ENCODE measurements at places on chromosomes 13 and 19.

DNA sequence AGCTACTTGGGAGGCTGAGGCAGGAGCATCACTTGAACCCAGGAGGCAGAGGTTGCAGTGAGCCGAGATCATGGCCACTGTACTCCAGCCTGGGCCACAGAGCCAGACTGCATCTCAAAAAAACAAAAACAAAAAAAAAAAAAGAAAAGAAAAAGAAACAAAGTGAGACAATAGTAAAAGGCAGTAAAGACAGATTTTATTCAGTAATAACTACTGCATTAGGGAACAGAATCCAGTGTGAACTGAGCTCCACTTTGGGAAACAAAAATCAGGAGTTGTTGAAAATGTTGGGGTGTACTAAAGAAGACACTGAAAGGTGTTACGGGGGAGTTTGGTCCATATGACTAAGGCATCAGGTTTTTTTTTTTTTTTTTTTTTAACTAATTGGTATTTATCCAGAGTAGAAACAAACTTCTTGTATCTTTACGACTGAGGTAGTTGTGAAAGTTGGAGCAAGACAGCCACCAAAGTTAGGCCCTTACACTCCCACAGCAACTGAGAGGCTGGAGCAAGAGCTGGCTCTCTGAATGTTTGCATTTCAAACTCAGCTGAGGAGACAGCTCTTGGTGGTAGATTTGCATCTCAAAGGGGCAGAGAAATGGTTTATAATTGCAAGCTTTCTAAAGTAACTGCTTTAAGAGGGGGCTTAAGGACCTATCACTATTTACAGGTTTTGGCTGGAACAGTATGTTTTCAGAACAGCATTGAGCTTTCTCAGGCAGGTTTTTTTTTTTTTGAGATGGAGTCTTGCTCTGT is 24.2 kb downstream of the ZNF607 start:
- no peak for DNase-seq

- DNase-seq, result no peak
Observed at GRCh38 chr19:2573916-2574315, 98.0 kb downstream of the GADD45B start.

DNA sequence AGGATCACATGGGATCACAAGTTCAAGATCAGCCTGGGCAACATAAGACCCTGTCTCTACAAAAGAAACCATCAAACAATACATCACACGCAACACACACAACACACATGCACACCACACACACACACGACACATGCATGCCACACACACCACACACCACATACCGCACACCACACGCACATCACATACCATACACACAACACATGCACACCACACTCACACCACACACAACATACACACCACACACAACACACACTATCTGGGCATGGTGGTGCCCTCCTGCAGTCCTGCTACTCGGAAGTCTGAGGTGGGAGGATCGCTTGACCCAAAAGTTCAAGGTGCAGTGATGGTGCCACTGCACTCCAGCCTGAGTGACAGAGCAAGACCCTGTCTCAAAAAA is 198.3 kb downstream of the USP12 start:
- no peak for DNase-seq

- DNase-seq, result no peak
Observed at GRCh38 chr13:49622174-49622946, 5.9 kb upstream of the ARL11 start.

GRCh38 chr13:96342286-96342685 is 252.4 kb downstream of the HS6ST3 start:
- no peak for DNase-seq

DNA sequence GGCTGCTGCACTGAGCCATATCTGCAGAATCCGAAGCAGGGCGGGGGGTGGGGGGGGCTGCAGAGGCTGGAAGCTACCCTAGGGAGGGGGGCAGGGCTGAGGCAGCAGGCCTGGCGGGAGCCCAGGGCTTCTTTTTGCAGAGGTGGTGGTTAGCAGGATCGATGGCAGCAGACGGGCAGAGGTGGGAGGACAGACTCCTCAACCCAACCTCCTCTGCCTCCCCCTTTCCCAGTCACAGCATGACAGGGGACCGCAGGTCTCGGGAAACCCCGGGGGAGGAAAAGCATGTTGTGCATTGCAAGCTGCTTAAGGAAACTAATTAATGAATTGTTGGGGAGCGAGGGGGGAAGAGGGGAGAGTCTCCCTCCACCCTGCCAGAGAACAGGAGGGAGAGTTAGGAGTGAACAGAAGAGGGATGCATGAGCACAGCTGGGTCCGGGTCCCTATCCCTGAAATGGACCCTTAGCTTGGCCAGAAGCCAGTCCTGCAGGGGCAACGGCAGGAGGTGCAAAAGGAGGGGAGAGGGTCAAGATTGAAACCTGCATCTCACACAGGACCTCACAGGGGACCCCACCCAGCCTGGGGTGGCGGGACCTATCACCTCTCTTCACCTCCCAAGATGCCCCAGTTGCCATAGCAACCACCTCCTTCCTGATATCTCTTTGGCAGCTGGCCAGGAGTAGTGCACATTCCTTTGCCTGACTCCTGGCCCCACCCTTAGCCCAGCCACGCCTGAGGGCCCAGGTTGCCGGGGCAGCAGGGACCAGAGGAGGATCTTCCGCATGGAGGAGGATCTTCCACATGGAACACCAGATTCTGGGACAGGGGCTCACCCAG is 1.8 kb downstream of the FXYD7 start:
- no peak for DNase-seq

DNA sequence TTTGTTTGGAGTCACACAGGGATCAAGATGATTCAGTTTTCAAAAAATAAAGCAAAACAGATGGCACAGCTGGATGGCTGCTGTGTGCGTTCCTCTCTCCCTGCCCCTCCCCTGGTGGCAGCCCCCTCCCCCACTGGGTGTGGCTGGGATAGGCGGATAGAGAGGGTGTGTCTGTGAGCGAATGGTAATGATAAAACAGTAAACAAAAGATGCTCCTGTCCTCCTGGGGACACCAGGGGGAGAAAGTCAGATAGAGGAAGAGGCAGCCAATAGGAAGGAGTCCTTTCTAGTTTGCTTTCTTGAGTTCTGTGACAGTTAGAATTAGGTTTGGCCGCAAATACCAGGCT is 6.5 kb downstream of the TMEM255B start:
- no peak for DNase-seq

DNA sequence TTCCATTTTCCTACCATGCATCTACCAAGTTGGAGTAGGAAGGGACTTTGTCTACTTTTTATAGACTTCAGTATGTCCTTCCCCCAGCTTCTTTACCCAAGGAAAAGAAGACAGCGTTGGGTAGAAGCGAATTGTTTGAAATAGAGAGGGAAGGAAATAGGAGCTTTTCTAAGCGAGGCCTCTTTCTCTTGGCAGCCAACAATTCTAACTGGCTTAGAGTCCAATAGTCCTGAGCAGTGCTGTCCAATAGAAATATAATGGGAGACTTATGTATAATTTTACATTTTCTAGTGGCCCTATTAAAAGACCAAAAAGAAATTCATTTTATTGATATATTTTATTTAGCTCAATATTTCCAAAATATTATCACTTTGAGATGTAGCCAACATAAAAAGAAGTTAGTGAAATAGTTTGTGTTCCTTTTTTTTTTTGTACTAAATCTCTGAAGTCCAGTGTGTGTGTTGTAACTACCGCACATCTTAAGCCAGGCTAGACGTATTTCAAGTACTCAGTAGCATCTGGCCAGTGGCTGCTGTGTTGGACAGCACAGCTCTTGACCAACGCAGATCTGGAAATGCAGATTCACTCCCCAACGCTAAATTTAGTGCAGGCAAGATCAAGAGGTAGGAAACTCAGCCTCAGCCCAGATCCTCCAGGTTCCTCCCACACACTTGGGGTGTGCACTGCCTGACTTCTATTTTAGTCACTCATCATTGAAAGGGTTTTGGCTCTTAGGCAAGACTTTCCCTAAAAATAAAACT is 179.2 kb downstream of the SHISA2 start:
- peak; percentile 57 for DNase-seq

DNA sequence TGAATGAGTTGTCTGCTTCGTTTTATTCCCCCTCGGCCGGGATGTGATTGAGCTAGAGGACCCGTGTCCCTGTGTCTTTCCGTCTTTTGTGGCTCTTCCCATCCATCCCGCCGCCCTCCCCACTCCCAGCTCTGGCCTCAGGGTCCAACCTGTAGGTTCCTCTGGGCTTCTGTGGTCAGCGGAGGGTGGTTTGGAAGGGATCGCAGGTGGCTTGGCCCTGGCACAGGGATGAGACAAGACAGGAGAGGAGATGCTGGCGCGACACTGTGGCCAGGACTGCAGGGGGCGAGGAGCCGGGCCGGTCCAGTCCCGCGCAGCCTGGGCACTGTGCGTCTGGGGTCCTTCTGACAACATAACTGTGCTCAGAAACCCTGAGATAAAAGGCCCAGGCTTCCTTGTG is 2.0 kb downstream of the EVI5L start:
- DNase-seq, result no peak

GRCh38 chr13:66860878-66861417 is 369.2 kb downstream of the PCDH9 start:
- no peak for DNase-seq

DNA sequence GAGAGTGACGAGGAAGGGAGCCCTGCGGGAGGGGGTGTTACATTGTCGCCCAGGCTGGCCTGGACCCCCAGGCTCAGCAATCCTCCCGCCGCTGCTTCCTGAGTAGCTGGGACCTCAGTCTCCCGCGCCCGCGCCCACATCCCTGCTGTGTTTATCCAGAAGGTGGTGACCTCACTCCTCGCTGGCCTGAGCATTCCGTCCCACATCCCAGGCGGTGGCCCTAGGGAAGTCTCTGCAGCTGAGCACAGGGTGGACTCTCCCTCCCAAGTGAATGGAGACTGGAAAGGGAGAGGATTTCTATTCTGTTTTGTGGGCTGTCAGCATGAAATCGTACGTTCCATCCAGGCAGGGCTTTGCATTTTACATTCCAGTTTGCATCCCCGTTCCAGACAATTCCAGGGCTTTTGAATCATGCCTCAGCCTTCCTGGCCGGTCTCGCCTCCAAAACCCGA is 401 bp upstream of the ZNF765 start:
- DNase-seq, result no peak

DNA sequence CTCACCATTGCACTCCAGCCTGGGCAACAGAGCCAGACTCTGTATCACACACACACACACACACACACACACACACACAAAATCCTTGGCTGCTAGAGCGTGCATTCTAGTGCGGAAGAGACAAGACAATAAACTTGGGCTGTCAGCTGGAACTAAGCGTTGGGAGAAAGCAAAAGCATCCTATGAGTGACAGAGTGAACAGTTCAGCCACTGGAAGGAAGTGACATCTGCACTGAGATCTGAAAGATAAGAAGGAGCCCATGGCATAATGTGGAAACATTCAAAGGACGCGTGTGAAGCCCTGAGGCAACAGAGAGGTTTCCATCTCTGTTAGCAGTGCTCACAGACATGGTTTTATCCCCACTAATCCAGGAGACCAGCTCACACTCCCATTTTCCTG is 3.5 kb upstream of the SLC1A5 start:
- DNase-seq, result no peak

GRCh38 chr13:102830646-102831045 is 15.2 kb upstream of the ERCC5 start:
- no peak for DNase-seq

DNA sequence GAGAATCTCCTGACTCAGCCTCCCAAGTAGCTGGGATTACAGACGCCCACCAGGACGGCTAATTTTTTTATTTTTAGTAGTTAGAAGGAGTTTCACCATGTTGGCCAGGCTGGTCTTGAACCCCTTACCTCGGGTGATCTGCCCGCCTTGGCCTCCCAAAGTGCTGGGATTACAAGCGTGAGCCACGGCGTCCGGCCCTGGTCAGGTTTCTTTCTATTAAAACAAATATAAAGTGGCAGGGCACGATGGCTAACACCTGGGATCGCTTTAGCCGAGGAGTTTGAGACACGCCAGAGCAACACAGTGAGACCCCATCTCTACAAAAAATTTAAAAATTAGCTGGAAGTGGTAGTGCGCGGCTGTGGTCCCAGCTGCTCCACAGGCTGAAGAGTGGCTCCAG is 1.5 kb upstream of the MED25 start:
- DNase-seq, result no peak

GRCh38 chr13:60018536-60018935 is 145.2 kb downstream of the DIAPH3 start:
- DNase-seq, result no peak

GRCh38 chr19:6275170-6275744 is 4.5 kb downstream of the MLLT1 start:
- no peak for DNase-seq

DNA sequence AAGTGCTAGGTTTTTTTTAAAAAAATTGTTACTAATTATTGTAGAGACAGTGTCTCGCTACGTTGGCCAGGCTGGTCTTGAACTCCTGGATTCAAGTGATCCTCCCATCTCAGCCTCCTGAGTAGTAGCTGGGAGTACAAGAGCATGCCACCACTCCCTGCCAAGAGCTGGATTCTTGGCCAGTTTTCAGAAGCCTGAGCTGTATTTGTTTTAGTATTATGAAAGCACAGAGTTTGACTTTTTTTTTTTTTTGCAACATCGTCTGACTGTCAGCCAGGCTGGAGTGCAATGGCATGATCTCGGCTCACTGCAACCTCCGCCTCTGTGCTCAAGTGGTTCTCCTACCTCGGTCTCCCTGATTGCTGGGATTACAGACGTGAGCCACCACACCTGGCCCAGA is 7.0 kb downstream of the ARMC6 start:
- DNase-seq, result no peak

GRCh38 chr13:31950111-31950815 is 81.3 kb upstream of the FRY start:
- DNase-seq, result peak; percentile 75

DNA sequence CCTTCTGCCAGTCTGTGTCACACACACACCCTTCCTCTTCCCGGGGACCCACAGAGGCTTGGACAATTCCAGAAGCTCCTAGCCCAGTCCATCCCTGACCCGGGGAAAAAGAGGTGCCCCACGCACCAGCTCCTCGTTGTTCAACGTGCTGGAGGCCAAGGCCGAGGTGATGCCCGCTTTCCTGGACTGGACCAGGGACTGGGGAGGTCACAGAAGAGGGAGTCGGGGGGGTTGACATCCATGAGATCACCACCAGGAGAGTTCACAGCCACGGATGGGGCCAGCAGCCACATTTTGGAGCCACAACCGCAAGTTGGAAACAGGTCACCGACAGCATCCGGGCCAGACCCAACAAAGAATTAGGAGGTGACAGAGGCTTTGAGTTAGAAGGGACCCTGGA is 39.4 kb downstream of the UNC13A start:
- no peak for DNase-seq

GRCh38 chr13:81874681-81875661 is 1534.0 kb upstream of the SPRY2 start:
- DNase-seq, result no peak

DNA sequence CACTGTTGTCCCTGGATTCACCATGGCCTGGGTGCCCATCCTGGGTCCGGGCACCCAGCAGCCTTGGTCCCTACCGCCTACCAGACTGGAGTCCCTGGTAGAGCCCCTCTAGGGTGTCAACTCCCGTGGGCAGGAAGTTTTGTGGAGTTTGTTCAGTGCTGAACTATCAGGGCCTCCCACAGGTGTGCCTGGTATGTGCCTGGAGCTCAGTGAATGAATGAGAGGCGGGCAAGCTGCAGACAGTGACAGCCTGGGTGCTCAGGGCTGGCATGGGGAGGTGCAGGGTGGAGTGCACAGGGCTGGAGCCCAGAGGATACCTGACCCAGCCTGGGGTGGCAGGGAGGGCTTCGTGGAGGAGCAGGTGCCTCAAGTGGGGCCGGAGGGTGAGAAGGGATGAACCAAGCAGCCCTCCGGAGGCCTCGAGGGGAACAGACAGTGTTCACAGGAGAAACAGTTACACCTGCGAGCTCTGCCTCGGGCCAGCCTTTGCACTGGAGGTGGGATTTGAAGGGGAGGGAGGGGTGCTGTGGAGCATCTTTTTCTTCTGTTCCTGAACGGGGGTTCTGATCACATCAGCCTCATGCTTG is 29.6 kb downstream of the PAK4 start:
- DNase-seq, result no peak

All from HL-60 (cell line).